Adipocyte (in vitro differentiated cells): ENCODE measurements at places on chromosomes 13 and 19.

DNA sequence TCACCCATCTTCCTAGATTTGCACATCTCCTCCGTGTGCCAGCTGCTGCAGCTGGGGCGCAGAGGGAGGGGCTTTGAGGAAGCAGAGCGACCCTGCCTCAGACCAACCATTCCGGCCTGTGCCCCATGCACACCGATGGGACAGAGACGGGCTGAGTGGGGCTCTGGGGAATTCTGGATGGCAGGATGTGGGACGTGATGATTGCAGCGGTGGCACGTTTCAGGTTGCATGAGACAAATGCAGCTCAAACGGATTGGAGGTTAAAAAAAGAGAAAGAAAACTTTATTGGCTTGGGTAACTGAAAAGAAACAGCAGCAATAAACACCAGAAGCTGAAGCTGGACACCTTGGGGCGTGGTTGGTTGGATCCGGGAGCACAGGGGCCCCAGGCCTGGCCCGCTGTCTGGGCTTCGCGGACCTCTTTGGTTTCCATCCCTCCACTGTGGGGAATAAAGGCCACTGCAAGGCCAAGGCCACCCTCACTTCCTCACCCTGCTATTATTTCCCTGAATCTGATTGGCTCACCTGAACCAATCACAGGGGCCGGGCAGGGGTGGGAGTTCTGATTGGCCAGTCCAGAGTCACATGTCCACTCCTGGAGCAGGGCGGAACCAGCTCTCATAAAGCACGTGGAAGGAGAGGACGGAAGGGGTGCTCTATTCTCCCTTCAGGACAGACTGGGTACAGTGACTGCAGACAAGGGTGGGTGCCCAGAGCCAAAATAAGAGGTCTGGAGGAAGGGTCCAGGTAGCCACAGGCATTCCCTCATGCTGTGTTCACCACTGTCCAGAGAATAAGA, 6.1 kb upstream of the ZNF787 start:
- no peak for DNase-seq

DNA sequence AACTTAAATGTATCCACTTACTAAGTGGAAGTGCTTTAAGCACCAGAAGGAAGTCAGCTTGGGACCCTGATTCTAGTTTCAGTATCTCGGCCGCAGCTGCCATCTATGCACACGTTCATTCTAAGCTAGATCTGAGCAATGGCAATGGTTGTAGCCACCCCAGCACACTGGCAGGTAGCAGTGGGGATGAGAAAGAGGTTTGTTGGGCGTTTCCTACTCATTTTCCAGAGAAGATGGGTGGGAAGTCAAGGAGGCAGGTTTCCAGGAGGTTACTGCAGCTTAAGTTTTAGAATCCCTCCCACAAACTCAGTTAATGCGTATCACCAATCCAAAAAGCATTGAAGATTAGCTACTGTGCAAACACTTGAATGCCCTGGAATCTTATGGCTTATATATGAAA, 114.2 kb upstream of the TSC22D1 start:
- no peak for DNase-seq

- DNase-seq: no peak
Observed at GRCh38 chr19:5789351-5789761, 1.6 kb downstream of the DUS3L start.

DNA sequence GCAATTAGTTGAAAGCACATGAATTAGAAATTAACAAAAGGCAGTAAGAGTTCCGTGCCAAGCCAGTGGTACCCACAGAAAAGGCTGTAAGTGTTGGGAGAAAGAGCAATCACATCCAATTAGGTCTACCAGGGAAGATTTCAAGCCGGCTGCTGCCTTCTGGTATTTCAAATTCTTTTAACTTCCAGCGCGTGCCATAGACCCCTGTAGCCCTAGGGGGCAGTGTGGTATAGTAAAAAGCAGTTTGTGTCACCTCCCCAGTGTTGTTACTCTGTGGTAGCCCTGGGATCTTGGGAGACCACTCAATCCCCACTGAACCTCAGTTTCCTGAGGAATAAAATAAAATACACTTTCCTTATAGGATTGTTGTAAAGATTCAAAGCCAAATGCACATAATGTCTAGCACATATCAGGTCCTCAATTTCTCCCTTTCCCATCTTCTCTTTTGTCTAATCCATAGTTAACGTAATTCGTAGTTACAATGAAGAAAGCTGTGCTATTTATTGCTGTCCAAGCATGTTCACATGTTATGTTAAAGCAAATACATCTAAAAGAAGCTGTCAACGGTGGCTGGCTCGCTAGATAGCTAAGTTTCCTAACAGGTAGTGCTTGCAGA, 230.2 kb downstream of the TDRD3 start:
- peak; percentile 36 for DNase-seq

DNA sequence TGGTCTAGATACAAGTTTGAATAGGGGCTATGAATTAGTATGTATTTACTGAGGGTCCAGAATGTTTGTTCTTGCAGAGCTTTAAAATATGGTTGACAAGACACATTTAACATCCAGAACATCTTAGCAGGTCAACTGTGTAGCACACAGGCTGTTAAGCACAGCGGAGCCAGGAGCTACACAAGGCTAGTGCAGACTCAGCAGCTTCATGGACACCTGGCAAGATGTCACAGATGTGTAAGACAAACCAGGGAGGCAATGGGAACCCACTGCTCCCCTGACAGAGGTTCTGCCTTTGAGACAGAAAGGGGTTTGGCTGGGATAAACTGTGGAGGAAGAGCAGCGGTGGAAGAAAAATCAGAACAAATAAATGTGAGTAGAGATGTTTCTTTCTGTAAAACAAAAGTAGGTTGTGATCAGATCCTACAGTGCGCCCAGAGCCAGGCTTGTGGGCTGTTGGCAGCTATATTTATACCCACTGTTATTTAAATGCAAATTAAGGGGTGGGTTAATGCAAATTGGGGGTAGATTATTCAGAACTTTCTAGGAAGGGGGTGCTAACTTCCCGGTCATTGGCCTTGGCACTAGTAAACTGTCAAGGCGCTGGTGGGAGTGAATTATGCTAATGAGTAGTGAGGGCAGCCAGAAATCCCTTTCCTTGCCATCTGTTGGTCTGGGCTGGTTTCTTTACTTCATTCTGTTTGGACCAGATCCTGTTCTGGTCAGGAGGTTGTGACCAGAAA, 33.0 kb downstream of the MIPEP start:
- DNase-seq: no peak

- peak; percentile 89 for DNase-seq
Observed at GRCh38 chr13:34698945-34699344, 243.1 kb upstream of the NBEA start.

DNA sequence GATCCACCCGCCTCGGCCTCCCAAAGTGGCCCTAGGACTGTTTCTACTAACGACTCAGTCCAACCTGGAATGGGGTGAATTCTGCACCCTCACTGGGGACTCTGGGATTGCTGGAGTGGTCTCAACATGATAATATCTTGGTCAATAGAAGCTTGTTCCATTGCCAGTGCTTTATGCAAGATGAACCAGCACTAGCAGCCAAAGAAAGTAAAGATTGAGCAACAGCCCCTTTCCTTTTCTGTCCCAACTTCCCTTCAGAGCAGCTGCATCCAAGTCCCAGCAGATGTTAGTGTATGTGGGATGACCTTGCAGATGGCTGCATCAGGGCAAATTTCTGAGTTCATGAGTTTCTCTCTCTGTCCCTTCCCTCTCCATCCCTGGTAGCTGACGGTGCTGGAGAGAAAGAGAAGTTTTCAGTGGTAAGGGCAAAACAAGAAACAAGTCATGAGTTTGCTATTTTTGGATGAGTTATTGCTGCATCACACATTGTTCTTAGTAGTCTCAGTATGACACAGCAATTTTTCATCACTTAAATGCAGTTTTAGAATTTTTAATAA, 183.6 kb upstream of the EDNRB start:
- DNase-seq: peak; percentile 83

- DNase-seq: no peak
Observed at GRCh38 chr13:87094646-87095045, 576.5 kb upstream of the SLITRK5 start.

GRCh38 chr19:1675633-1676350, 23.4 kb upstream of the TCF3 start:
- peak; percentile 22 for DNase-seq

GRCh38 chr13:29520671-29521070, 74.8 kb downstream of the SLC7A1 start:
- DNase-seq: peak; percentile 88
